ENCODE measurements at places on chromosomes 16 and 17. TPM values are rescaled to one million over a fixed set of nuclear protein-coding genes. Genes with fewer than 3 reads are reported as not detected.

Gene SGCA
- not detected for total RNA-seq

Gene NUDT16L1
- 24.7 TPM for total RNA-seq

Gene DPEP1
- total RNA-seq, result 0.73 TPM

Gene RNF227
- total RNA-seq, result 1.4 TPM

Gene LRRC59
- total RNA-seq, result 240 TPM

Gene LRRC37A
- total RNA-seq, result 0.57 TPM

Gene TNK1
- 2.0 TPM for total RNA-seq

Gene TAOK1
- total RNA-seq, result 23.9 TPM

Gene CPNE7
- total RNA-seq, result 63.9 TPM

Gene MILR1
- total RNA-seq, result 1.0 TPM

Gene CCL16
- not detected for total RNA-seq
